NCI-H774 (cell line): ENCODE measurements at places on chromosomes 2 and 18.
A peak's percentile ranks its signal among the peaks of the same experiment; 100 is the strongest.

DNA sequence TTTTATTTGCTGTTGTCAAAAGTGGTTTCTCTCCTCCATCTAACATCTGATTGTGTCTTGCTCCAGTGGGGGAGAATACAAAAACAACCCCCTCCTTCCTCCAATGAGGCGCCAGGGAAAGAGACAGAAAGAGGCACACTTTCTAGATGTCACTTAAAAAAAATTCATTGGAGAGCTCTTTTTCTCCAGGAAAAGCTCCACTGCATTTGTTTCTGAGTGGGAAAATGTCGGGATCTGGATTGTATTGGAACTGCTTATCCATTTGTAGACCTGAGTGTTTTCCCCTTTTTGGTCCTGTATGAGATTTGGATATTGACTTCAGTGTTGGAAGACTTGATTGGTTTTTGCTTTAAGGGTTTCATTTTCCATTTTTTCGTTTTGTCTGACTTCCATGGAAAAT, 995 bp downstream of the MBD5 start:
- no peak for DNase-seq

DNA sequence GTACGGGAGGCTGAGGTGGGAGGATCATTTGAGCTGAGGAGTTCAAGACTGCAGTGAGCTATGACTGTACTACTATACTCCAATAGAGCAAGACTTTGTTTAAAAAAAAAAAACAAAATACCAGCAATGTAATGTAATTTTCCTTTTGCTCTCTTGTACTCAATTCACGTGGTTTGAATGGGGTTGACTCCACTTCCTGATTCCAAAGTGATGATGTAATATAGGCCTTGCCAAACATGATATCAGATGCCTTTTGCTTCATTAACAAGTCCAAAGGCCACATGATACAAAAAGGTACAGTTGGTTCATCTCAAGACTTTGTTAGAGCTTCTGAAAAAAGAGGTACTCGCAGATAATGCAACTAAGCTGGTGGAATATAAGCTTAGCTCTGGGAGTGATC, 321.8 kb downstream of the ZEB2 start:
- DNase-seq, result no peak

DNA sequence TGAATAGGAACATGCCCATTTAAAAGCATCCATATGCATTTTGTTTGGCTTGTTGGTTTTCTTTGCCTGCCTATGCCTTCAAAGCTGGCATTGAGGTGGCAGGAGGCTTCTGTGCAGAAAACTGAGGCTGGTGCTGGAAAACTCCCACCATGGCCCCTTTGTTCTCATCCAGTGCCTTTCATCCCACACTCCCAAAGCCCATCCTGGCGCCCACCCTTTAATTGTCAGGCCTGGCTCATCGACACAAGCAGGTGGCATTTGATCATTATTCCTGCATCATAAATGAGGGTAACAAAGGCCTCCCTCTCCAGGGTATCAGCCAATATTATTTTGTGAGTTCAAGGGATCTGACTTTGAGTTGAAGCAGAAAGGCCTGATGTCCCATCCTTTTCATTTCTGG, 24.7 kb upstream of the ANXA4 start:
- no peak for DNase-seq

GRCh38 chr2:42842466-42842865, 50.1 kb upstream of the HAAO start:
- DNase-seq, result no peak

GRCh38 chr18:46546111-46546640, 110.8 kb downstream of the LOXHD1 start:
- no peak for DNase-seq

GRCh38 chr2:236943841-236944513, 141.7 kb upstream of the COPS8 start:
- no peak for DNase-seq

GRCh38 chr2:205617905-205618304, 64.4 kb upstream of the NRP2 start:
- DNase-seq, result no peak

DNA sequence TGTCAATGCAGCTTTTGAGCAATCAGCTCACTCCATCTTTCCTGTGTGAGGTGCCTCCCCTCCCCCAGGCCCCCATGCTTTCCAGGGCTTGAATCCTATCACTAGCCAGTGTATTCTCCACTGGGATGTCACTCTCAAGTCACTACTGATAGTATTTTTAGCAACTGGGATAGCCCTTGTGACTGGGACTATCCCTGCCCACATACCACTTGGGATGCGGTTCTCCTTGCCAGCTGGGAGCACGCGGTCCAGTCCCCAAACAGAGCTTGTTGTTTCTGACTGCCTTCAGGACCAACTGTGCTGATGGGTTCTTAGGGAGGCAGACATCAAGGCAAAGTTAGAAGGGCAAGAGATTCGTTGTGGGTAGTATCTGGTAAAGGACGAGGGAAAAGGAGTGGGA, 134.9 kb downstream of the FAM161A start:
- no peak for DNase-seq

GRCh38 chr18:48521723-48522122, 17.1 kb upstream of the CTIF start:
- DNase-seq, result no peak

DNA sequence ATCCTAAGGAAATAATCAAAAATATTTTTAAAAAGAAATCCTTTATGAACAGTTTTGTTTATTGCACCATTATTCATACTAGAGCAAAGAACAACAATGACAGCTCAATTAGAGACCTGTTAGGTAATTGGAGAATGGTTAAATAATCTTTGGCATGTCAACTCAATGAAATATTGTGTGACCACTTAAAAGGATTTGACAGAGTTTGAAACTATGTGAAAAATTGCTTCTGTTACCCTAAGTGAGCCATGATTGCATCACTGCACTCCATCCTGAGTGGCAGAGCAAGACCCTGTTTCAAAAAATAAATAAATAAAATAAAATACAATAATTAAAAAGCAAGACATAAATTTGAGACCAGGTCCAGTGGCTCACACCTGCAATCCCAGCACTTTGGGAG, 66.1 kb upstream of the ATP8B1 start:
- DNase-seq, result no peak

DNA sequence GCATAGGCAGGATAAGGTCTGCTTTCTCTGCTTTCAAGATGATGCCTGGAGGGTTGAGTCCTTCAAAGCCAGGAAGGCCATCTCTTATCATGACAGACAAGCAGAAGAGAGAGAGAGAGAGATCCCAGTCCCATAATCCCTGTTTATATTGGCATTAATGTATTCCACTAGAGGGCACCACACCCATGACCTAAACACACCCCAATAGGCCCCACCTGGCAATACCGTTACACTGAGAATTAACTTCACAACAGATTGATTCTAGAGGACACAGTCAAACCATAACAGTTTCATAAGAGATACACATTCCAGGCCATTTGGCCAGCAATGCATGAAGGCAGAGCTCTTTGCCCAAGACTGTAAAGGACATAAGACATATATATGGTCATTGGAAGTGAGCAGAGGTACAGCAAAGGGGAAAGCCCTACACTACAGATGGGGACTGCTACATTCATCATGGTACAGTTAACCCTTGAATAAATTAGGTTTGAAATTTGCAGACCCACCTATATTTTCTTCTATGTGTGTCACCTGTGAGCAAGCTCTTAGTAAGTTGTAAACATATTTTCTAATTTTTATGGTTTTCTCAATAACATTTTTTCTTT, 1516.1 kb downstream of the RPIA start:
- no peak for DNase-seq

DNA sequence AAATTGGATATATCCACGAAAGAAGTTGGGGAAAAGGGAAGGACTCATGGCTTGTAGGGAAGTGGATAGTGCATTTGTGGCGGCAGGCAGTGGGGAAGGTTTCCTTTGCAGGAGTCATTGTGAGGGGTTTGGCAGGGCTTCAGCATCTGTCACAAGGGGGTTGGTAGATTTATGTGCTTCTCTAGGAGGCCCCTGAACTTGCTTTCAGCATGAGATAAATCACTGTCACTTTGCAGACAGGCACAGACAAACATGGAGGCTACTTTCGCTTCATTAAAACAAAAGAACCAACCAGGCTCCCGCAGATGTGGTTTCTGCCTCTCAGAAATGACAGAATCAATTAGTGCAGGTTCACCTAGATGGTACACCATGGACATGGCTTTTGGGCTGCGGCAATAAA, 340.7 kb downstream of the TGIF1 start:
- no peak for DNase-seq

GRCh38 chr2:48207201-48207641, 300.9 kb upstream of the FBXO11 start:
- DNase-seq, result no peak

GRCh38 chr2:206989311-206989710, 50.0 kb downstream of the CPO start:
- DNase-seq, result peak; percentile 10

DNA sequence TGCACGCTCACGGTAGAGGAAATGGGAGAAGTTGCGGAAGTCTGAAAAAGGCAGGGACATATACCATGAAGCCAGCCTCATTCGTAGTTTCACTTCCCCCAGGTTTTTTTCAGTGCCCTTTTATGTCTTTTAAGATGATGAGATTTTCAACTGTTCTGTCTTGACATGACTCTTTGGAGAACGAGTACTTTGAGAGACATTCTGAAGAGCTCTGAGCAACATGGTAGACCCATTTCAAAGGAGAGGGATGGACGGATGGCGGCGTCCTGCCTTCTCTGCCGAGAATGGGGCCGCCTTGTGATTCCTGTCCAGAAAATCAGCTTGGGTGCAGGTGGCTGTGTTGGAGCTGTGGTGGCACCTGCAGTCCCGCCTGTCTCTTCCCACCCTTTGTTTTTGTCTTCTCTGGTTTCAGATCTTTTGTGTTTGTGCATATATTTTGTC, 41.7 kb downstream of the SH3BP4 start:
- DNase-seq, result no peak

DNA sequence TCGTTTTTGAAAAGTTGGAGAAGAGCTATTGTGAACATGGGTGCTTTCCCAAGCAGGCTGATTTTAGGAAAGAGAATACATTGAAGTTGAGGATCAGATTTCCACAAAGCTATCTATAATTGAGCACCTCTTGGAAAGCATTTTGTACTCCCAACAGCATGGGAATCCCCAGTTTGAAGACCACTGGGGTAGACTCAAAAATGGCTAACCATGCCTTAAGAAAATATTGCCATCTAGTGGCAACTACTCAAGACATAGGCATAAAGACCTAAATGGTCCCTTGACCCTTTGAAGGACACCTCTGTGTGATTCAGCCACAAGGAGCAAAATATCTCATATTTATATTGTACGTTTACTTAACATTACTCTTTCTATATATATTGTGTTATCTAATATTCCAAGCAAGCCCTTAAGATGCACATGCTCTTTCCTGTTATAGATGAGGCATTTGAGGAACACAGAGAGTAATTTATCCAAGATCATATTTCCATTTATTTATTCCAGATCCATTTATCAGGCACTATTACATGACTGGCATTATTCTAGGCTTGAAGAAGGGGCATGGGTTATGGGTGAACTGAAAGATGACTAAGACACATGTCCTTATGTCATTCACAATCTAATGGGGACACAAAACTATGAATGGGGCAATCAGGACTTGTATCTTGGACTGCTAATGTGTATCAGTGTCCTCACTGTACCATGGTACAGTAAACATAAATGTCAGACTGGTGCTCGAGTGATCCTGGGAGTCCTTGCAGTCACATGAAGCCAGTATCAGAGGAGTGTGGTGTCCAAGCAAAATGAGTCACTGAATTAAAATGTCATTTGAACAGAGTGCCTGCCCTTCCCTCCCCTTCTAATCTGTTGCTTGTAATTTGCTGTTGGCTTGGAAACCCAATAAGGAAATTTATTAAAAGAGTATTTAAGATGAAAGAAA, 121.0 kb upstream of the XPO1 start:
- DNase-seq, result no peak

DNA sequence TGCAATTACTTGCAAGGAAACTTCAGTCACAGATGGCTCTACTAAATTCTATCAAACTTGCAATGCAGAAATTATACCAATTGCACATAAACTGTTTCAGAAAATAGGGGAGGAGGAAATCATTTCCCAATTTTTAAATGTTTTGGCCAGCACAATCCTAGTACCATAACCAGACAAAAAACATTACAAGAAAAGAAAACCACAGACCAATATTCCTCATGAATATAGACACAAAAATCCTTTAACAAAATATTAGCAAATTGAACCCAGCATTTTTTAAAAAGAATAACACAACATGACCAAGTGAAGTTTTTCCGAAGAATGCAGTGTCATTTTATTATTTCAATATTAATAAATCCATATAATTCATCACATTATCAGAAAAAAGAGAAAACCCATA, 45.8 kb downstream of the INO80C start:
- DNase-seq, result no peak

GRCh38 chr2:149885468-149885867, 297.9 kb upstream of the MMADHC start:
- DNase-seq, result peak; percentile 71

- DNase-seq, result no peak
These were observed 139.0 kb upstream of the ACKR3 start for GRCh38 chr2:236430584-236430983.

DNA sequence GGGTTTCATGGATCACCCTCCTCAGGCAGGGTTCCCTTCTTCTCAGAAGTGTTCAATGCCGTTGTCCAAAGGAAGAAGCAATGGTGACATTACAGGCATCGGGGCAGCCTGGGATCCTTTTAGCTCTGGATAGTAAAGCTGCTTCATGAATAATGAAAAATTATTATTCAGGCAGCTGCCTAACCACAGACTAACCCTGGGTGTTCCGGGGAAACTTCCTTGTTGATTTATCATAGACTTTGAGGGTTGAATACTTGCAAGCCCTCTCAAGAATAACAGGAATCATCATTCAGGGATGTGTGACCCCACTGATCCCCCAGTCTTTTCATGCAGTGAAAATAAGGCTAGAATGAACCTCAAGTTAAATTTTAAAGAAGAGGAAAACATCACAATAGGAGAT, 419.4 kb downstream of the MEIS1 start:
- DNase-seq, result no peak

- no peak for DNase-seq
These were observed 5.4 kb upstream of the SPOPL start for GRCh38 chr2:138496096-138496651.

- no peak for DNase-seq
These were observed 35.8 kb downstream of the MAP4K3 start for GRCh38 chr2:39401319-39401718.

DNA sequence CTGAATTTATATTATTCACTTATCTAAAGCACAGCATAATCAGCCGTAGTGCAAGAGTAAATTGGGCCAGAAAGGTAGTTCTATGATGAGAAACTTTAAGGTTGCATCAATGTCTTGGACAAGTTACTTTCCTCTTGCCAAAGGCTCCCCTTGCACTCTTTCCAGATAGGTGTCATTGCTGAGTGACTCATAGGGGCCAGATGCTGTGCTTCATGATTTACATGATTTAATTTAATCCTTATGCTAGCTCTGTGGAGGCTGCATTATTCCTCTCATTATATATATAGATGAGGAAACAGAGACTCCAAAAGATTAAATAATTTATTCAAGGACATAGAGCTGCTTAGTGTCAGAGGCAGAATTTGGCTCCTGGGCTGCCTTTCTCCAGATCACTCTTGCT, 5.0 kb downstream of the CFAP221 start:
- no peak for DNase-seq
